ENCODE measurements at places on chromosomes 3 and 15. TPM values are rescaled to one million over a fixed set of nuclear protein-coding genes. Genes with fewer than 3 reads are reported as not detected.

The TTLL13 gene
- total RNA-seq = 0.07 TPM

The ZMYND10 gene
- 1.3 TPM for total RNA-seq

The NCEH1 gene
- 2.7 TPM for total RNA-seq

The CCNB2 gene
- total RNA-seq = 103 TPM

The NCBP2 gene
- total RNA-seq = 67.8 TPM

The SCN11A gene
- 0.11 TPM for total RNA-seq

DNA sequence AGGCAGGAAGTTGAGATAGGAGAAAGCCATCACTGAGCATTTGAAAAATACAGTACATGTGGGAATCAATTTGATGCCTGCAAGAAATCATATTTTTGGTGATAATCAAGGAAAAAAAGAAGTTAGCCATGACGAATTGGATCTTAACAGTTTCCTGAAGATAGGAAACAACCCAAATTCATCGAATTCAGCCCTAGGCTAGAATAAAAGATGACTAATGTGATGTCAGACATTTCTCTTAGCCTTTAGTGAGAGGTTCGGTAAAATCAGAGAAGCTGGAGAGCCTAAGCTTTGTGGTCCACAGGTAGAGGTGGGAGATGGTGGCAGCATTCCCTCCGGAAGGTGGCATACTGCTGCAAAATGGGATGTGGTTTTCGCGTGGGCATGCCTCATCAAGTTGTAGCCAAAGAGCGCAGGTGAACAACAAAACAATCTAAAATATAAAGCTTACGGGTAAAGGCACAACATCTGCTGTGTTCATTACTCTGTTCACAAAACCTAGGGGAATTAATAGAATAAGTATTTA is 144.1 kb upstream of the ALCAM start:
- DNase-seq = peak; percentile 7

DNA sequence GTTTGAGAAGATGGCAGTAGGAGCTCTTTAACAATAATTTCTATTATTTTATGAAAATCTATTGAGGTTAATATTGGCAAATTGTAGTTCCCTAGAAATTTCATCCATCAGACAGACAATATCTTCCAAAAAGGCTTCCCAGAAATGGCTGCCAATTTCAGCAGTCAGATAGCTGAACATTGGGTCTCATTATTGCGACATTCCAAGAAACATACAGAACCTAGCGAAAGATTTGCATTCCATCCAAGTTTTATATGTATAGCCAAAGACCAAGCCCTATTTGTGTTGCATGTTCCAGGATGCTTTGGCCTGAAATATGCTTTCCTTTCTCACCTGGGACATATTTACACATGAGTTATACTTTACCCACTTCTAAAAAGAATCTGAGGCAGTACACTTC is 24.5 kb downstream of the ACP3 start:
- no peak for DNase-seq

DNA sequence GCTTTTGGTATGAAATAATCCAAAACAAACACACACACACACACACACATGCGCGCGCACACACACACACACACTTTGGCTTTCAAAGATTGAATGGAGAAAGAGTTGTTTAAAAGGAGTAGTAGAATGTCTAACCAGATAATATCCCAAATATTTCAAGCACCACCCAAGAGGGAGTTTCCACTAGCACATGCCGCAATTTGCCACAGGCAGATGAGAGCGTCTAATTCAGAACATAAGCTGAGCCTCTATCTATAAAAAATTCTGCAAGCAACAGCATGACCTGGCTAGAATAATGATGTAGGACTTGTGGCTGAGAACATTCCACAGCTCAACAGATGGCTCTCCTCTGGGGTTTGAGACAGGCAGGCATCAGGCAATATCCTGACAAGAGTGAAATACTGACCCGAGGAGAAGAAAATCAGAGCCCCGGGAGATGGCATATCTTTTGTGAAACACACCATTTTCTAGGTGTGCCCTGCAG is 302.5 kb upstream of the GADL1 start:
- peak; percentile 19 for DNase-seq

GRCh38 chr3:14253022-14253706 is 74.5 kb downstream of the LSM3 start:
- DNase-seq = no peak

The CDHR4 gene
- total RNA-seq = not detected

The ZNF502 gene
- total RNA-seq = 0.62 TPM

DNA sequence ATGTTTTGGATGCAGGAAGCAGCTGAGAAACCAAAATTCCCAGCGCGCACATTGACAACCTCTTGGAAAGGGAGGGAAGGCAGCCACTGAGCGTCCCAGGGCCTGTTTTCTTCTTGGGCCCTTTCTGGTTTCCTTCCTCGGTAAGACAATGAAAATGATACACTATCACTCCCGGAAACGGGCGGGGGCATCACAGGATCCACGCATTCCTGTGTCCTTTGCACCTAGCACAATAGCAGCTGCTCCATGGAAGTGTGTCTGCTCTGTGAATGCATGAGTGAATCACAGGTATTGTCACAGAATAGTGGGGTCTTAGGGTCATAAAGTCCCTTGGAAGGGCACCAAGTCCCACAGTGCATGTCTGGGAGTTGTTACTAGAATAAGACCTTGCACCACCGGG is 6.3 kb upstream of the ITPKA start:
- no peak for DNase-seq

The TGM5 gene
- total RNA-seq = not detected

DNA sequence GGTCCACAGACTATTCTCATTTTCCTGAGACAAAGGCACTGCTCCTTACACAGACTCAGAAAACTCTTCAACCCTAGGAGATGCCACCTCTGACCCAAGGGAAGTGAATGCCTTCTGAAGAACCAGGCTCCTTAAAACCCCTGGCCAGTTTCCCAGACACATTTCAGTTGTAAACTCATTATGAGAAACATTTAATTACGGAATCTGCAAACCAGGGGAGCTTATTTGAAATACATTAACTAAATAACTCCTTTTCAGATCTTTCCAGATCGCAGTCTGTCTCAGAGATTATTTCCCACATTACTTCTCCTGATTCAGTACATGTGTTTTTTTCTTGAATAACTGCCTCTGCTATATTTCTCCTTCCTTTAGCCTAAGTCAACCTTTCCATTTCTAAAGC is 17.6 kb downstream of the MYO5A start:
- no peak for DNase-seq

The ALDH1A2 gene
- 0.10 TPM for total RNA-seq

The SYNM gene
- 2.1 TPM for total RNA-seq

DNA sequence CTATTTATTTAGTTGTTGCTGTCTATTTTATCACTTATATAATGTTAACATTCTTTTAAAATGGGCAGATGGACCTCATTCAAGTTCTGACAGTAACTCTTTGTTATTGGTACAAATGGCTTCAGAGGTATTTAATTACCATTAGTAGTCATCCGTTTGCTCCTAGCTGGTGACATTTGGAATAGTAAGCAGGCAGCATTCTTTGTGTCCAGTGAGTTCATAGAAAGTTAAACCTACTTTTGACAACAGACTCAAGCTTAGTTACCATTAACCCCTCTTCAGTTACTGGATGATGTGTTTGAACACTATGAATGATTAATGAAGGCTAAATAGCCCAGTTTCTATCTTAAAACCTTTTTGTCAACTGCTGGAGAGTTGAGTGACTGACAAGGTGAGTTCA is 500.7 kb upstream of the ATP11B start:
- DNase-seq = no peak

- no peak for DNase-seq
Measured at GRCh38 chr15:27330326-27330725, 359.3 kb downstream of the GABRG3 start.

- no peak for DNase-seq
Measured at GRCh38 chr3:70247955-70248354, 64.5 kb downstream of the MDFIC2 start.

The RTP1 gene
- total RNA-seq = 5.1 TPM

The LZTFL1 gene
- total RNA-seq = 6.8 TPM

- no peak for DNase-seq
Measured at GRCh38 chr3:181403876-181404660, 307.7 kb upstream of the SOX2 start.

The DOCK3 gene
- 2.0 TPM for total RNA-seq

DNA sequence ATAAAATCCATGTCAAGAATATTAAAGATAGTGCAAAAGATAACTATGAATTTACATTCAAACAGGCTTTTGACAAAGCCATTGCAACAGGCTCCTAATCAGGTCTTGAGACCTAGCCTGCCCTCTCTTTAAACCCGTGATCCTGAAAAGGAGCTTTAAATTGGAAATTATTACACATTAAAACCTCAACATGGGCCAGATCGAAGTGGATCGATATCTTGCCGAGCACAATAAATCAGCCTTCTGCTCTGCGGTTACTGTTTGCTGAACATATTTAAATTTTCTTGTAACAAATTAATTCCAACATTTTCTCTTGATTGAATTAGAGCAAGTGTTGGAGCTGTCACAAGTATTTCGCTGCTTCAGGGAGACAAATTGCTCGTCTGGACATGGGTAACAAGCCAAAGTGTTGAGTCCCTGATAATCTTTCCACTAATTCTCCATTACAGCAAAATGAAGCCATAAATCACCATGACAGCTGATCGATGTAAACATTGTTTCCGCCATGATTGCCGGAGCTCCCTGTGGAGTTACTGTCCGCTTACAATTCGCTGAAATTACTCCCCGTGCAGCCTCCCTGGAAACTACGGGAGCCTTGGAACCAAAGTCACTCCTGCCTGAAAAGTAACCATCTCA is 47.6 kb downstream of the SHOX2 start:
- DNase-seq = no peak

DNA sequence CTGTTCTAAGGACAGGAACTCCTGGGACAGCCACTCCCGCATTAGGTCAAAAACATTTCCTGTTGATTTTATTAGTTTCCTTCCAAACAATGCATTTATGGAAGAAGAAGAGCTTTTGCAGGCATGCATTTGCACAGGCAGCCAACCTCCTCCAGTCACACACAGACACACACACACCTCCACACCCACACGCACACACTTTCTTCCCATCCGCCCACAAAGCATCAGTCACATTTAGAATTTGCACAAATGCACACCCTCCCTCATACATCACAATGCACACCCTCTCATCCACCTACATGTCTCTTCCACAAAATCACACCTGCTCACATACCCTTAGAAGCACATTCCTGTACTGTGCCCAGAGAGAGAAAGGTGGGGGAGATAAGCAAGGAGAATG is 4.1 kb upstream of the TYRO3 start:
- no peak for DNase-seq

- no peak for DNase-seq
Measured at GRCh38 chr3:183534249-183534648, 21.3 kb downstream of the KLHL6 start.

DNA sequence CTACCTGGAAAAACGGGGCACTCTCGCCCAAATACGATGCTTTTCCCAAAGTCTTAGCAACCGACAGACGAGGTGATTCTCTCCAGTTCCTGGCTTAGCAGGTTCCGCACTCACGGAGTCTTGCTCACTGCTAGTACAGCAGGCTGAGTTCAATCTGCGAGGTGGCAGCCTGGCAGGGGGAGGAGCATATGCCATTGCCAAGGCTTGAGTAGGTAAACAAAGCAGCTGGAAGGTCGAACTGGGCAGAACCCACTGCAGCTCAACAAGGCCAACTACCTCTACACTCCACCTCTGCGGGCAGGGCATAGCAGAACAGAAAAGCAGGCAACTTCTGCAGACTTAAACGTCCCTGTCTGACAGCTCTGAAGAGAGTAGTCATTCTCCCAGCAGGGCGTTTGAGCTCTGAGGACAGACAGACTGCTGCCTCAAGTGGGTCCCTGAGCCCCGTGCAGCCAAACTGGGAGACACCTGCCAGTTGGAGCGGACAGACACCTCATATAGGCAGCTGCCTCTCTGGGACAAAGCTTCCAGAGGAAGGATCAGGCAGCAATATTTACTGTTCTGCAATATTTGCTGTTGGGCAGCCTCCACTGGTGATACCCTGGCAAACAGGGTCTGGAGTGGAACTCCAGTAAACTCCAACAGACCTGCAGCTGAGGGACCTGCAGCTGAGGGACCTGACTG is 73.4 kb upstream of the CADM2 start:
- DNase-seq = no peak

- DNase-seq = no peak
Measured at GRCh38 chr15:49847423-49848281, 226.8 kb downstream of the DTWD1 start.

- DNase-seq = no peak
Measured at GRCh38 chr15:81087066-81087465, 47.0 kb upstream of the CFAP161 start.

DNA sequence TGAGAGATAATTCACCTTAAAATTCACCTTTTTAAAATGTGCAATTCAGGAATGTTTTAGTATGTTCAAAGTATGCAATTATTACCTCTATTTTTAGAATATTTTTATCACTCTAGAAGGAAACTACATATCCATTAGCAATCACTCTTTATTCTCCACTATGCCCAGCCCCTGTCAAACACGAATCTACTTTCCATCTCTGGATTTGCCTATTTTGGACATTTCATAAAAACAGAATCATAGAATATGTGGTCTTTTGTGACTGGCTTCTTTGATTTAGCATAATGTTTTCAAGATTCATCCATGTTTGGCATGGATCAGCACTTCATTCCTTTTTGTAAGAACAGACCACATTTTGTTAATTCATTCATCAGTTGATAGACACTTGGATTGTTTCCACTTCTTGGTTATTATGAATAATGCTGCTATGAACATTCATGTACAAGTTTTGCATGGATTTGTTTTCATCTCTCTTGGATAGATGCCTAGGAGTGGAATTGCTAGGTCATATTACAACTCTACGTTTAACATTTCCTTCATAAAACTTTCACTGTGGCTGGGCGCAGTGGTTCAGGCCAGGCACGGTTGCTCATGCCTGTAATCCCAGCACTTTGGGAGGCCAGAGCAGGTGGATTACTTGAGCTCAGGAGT is 12.7 kb downstream of the HMCES start:
- no peak for DNase-seq

DNA sequence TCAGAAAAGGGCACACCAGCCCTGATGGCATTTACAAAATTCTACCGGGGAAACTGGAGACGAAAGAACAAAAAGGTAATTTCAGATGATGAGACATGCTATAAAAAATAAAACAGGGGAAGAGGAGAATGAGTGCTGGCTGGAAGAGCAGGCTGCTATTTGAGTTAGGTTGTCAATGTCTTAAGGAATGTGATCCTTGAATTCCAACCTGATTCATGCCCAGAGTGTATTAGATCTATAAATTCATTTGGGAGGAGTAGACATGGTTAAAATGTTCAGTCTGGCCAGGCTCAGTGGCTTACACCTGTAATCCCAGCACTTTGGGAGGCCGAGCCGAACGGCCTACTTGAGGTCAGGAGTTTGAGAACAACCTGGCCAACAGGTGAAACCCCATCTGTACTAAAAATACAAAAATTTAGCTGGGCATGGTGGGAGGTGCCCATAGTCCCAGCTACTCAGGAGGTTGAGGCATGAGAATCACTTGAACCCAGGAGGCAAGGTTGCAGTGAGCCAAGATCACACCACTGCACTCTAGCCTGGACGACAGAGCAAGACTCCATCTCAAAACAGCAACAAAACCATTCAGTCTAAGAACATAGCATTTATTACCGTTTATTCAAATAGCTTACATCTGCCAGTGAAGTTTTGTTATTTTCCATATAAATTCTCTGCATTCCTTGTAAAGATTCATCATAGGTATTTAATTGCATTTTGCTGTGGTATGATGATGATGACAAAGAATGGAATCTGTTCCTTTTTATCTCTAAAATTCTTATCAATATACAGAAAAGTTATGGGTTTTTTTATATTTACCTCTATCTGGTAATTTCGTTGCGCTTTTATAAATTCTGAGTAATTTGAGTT is 126.7 kb upstream of the NR2E3 start:
- no peak for DNase-seq

The PTX3 gene
- 0.73 TPM for total RNA-seq

All from H7 (cell line).